ENCODE measurements at places on chromosomes 3 and 15.

DNA sequence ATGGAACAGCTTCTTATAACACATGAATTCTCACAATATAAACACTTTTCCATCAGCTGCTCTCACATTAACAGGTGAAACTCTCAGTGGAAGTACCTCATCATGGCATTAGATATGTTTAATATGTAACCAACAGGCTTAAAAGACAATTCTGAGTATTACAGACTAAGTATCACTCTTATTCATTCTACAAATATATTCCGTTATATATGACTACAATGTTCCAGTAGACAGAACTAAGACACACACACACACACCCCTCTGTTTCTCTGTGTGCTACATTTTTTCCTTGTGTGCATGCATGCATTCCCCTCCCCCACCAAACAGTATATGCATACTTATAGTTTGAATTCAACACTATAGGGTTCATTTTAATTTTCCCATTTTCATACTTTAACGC lies 32.4 kb downstream of the MRPL3 start:
- DNase-seq = no peak

DNA sequence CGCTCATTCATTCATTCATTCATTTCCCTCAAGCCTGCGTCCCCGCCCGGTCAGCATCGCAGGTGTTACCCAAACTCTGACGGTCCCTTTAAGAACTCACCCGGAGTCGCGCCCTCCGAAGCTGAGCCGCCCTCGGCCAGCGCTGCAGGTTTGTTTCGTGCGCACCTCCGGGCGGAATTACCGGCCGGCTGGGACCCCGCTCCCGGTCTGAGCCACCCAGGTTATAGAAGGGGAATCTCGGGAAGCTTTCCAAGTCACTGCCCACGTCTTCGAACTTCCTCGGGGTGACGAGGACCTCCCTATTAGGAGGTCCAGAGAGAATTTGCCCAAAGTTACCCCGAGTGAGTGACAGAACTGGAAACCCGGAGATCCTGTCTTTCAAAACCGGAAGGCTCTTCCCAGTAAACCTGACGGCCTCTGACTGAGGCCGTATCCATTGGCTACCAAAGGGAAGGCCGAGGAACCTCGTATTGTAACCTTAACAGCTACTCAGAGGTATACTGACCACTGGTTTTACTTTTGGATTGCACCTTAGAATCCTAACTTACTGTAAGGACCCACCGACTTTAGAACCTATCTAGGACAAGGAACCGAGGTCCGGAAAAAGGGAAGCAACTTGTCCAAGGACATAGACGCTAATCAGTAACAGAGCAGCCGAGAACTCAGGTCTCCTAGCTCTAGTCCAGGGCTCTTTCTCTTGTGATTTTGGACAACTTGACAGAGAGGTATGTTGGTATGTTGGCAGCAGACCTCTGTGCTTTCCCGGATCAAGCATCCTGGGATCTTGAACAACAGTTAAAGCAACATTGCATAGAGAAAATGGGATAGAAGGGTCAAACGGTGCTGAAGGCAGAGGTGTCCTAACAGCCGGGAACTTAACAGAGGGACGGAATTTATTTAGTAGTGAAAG lies 788 bp upstream of the DLG1 start:
- DNase-seq = peak; percentile 46

GRCh38 chr3:161264852-161265251 lies 43.7 kb downstream of the NMD3 start:
- no peak for DNase-seq

- DNase-seq = no peak
These were observed 40.7 kb upstream of the VILL start for GRCh38 chr3:37949866-37950265.

DNA sequence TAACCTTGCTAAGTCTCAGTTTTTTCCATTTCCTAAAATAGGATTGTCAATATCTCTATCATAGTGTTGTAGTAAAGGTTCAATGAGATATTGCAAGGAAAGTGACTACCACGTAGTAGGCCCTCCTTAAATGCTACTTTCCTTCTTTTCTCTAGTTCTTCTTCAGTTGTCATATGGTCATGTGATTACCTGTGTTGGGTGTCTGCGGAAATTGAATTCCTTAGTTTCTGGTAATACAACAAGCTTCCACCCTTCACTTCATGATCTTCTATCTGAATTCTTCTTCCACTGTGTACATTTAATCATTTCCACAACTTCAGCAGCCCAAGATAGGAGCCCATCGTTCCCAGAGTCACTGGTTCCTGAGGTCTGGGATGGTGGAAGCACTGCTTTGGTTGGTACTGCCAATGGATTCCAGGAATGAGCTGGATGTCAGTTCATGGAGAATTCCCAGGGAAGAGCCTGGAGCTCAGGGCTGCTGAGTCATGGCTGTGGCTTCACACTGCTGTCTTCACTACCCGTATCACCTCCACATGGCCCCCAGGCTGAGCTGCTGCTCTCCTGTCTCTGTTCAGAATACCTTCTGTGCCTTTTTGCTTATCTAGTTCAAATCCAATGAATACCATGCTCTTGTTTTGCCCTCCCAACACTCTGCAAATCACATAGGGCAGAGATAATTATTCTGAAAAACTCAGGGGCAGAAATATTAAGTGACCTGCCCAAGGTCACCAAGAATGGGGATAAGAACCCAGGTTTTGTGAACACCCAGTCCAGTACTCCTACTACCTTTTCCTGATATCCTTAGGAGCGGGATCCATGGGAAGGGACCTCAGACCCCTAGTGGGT lies 98.6 kb downstream of the RPL39L start:
- no peak for DNase-seq

- DNase-seq = no peak
These were observed 23.4 kb downstream of the FNDC3B start for GRCh38 chr3:172062761-172063160.

- no peak for DNase-seq
These were observed 46.9 kb downstream of the IFT57 start for GRCh38 chr3:108175352-108175751.

GRCh38 chr15:29936353-29937049 lies 114.2 kb upstream of the TJP1 start:
- no peak for DNase-seq

- DNase-seq = no peak
These were observed 410.5 kb upstream of the CADM2 start for GRCh38 chr3:84547971-84548970.

GRCh38 chr3:72341380-72341770 lies 506.9 kb downstream of the SHQ1 start:
- DNase-seq = no peak

DNA sequence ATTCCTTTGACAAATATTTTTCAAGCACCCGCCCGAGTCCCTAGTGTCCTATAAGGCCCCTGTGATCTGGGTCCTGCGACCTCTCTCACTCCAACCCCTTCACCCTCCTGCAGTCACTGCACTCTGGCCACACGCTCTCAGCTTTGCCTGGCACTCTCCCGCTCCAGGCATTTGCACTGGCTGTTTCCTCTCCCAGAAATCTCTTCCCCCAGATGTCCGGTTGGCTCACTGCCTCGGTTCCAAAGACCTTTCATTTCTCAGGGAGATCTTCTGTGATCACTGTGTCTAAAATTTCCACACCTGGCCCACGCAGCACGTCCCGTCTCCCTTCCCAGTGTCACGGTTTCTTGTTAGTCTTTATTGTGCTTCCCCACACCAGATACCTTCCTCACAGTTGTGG lies 97.4 kb downstream of the WNT7A start:
- DNase-seq = no peak

GRCh38 chr3:182500289-182500688 lies 293.0 kb upstream of the ATP11B start:
- no peak for DNase-seq

GRCh38 chr3:15634671-15635070 lies 33.1 kb downstream of the BTD start:
- DNase-seq = no peak

DNA sequence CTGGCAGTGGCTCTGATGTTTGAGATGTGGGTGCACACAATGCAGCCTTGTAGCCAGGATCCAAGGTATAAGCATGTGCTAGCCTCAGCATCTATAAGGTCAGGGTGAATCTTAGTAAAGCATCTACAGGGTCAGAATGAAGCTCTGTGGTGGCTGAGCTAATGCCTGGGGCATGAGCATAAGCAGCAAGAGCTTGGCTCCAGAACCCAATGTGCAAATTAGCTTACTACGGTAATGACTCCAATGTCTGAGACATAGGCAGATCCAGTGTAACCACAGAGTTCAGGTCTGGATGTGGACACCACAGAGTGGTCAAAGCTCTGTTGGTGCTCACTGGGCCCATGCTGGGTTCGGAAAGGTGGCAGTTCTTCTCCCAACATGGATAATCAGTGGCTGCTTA lies 304.5 kb upstream of the NECTIN3 start:
- DNase-seq = no peak

GRCh38 chr15:76195506-76196268 lies 115.6 kb downstream of the ETFA start:
- DNase-seq = no peak

DNA sequence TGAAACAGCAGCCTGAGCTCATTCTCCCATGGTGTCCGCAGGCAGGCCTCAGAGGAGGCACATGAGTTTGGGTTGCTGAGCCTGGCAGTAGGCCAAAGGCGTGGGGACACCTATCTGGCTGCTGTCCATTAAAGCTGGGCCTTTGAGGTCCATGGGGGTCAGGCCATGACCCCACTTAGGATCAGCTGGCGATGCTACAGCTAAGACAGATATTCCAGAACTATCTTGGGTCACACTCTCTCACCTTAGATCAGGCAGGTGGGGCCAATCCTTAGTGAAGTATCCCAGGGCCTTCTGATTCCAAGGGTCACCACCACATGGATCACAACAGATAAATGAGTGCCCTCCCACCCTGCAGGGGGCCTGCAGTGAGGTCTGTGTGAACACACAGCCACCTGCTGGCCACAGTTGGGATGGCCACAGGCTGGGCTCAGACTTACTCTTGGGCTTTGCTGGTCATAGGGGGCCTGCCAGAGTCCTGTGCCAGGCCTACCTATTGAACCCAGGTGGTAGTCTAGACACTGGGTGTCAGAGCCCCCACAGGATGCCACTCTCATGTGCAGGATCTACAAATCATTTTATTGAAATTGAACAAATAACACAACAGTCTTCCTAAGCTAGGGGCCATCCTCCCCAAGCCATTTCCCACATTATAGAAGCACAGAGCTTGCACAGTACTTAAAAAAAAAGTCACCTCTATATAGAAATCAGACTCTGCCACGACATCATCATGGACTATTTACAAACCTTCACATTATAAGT lies 2.0 kb upstream of the HYAL2 start:
- DNase-seq = peak; percentile 73

GRCh38 chr15:100400996-100401395 lies 59.2 kb upstream of the ADAMTS17 start:
- DNase-seq = no peak

DNA sequence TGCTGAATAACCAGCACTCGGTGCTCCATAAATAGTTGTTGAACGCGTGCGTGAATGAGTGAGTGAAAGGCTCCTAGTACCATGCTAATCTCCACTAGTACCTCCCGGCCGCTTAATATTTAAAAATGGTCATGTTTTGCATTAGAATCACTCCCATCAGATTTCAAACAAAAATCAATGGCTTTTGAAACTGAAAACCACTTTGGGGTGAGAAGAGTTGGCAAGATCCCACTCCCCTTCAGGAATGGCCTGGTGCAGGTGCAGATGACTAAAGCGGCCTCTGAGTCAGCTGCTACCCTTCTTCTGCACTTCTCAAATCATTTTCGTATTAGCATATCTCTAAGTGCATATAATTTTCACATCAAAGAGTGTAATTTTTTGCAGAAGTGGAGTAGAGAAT lies 425.3 kb upstream of the PROK2 start:
- no peak for DNase-seq

DNA sequence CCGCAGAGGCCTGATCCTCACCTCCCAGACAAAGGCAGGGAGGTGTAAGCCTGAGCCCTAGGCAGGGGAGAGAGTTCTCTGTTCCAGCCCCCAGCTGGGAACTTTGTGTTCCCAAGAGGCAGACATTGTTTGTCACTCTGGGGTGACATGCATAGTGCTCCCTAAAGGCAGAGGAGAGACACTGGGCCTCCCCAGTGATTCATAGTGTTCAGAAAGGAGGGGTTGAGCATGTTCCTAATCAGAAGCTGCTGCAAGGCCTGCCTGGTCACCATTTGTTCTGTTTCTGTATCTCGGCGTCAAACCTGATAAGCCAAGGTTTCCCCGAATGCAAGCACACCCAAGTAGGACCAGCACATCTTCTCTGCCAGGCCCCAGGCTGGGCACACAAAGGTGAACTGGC lies 24.0 kb upstream of the SLC6A6 start:
- DNase-seq = no peak

GRCh38 chr3:24460974-24461373 lies 33.7 kb downstream of the THRB start:
- DNase-seq = no peak

GRCh38 chr3:153980252-153980590 lies 141.0 kb upstream of the ARHGEF26 start:
- no peak for DNase-seq

GRCh38 chr3:47009225-47010110 lies 30.0 kb downstream of the NBEAL2 start:
- peak; percentile 79 for DNase-seq

DNA sequence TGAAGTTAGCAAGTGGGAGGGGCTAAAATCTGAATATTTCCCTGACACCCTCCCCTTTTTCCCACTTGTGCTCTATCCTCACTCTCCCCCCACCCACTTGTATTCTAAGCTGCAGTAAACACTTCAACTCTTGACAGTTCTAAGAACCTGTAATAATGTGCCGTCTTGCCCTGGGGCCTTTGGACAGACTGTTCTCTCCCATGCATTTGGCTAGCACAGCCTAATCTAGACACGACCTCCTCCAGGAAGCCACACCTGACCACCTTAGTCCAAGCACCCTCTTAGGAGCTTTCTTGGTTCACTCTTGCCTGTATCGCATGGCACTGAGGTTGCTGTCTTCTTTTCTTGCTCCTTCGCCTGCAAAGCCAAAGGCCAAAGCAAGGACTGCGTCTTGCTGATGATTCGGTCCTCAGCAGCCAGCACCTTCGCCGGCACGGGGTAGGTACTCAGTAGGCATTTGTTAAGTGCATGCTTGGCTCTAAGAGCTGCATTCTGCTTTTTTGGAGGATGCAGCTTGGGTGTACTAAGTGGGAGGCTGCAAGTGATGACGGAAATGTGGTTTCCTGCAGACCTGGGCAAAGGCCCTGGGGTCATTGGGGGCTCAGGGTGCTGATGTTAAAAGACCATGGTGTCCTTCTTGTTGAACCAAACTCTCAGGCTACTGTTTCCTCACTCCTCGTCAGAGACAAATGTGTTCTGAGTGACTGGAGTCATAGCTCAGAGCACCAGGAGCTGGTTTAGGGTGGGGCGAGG lies 2.0 kb upstream of the ZNF710 start:
- DNase-seq = peak; percentile 5

DNA sequence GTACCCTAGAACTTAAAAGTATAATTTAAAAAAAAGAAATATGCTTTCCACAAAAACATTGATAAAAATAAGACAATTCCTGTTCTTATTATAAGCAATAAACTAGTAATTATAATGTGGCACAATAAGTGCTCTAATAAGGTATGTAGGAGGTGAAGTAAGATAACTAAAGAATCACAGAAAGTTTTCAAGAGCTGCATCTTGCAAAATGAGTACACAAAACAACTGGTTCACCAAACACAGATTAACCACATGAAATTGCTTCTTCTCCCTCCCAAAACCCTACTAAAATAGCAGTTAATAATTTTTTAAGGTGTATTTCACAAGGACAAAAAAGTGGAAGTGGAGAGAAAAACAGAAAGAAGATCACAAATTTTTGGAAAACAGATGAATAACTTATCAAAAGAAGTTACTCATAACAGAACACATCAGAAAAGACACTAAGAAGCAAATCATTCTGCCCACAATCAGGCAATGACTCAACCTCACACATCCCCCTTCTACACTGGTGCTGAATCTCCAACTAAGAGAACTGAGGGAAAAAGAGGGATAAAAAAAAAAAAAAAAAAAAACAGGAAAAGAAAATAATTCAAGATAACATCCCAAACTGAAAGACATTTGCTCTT lies 64.2 kb downstream of the TBC1D5 start:
- peak; percentile 5 for DNase-seq
